ENCODE measurements at places on chromosomes 2 and 18.

DNA sequence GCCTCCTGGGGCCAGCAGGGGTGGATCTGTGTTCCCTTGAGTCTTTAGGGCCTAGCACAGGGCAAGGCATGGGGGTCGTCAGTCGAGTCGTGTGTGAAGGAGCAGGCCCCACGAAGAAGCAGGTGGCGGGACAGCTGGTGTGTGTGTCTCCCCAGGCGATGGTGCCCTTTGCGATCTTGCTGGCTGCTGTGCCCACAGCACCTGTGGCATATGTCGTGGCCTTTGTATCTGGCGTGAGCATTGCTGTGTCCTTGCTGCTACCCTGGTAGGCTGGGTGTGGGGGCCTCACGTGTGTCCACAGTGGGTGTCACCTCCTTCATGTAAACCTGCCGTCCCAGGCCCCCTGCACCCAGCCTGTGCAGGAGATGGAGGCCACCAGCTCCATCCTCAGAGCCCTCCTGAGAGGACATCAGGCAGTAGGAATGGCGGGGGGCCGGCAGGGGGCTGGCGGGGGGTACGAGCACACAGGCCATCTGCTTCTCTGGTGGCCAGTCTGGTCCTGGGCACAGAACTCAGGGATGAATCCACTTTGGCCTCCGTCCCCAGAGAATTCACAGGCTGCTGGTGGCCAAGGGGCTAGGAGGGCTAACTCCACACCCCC, 13.2 kb downstream of the MFSD2B start:
- DNase-seq: no peak

GRCh38 chr2:48414640-48414979, 115.3 kb upstream of the STON1 start:
- no peak for DNase-seq

- no peak for DNase-seq
Measured at GRCh38 chr2:236671896-236672562, 102.4 kb downstream of the ACKR3 start.

DNA sequence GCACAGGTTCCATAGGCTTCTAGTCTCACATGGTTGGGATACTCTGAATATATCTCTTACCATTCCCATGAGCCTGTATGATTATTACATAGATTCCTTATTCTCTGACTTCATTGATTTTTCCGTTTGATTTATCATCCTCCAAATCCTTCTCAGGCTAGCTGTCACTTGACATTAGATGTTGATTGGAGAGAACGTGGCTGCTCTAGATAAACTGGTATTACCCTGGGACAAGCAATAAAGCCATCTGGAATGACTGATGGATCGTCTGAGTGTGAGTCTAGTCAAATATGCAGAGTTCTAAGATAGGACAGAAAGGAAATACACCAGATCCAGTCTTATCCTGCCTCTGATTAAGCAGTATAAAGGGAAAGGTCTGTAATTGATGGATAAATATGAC, 325.6 kb upstream of the EPHA4 start:
- DNase-seq: no peak

DNA sequence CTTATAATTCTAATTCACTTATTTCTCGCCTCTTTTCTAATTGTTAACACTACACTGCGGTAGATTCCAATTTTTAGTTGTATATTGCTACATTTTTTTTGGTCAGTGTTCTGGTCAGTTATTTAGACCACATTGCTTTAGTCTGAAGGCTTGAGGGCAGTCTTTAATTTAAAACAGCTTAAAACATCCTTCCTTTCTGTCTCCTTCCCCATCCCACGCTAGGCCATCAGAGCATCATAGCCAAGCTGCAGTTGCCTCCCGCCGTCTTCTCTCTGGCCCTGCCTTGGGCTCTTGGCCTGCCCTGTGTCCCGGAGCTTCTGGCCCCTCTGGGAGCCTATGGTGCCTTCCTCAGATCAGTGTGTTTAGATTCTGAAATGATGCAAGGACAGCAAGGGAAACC, 52.6 kb upstream of the GLI2 start:
- no peak for DNase-seq

- DNase-seq: no peak
Measured at GRCh38 chr2:26059542-26059941, 25.7 kb downstream of the RAB10 start.

- no peak for DNase-seq
Measured at GRCh38 chr2:71581026-71581425, 127.7 kb downstream of the DYSF start.

DNA sequence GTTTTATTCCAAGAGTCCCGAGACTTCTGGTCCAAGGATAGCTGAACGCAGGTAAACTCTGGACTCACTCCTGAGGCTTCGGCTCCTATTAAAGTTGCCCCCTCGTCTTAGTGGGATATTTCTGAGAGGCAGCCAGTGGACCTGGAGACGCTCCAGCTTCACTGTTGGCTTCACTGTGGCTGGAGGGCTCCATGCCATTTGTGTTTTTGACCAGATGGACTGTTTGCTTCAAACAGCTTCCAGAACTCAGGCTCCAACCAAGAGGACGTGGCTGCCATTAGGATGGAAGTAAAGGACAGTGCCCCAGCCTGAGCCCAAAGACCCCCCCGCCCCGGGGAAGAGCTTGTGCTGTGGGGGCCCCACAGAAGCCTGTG, 94.4 kb upstream of the LDAH start:
- no peak for DNase-seq

DNA sequence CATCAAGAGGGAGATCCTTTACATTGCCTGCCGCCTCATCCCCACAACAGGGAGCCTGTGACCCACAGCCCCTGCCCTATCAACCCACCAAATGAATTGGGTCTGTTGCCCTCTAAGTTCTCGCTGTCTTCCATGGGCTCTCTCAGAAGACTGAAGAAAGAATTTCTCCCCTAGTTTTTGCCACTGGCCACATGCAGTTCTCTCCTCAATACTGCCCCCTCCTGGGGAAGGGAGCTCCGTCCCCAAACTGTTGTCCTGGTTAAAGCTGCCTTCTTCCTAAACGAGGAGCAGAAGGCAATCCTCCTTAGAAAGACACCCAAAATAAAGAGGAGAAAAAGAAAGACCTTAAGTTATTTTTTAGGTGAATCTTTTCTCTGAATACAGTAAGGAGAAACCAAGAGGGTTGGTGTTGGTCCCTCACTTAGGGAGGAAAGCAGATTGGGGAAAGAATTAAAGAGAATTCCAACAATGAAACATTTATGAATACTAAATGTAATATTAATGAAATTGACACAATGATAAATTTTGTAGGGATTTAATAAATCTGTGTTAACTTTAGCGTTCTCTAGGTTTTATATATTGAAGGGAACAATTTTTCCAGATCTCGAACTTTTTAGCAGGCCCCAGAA, 31.1 kb upstream of the SATB2 start:
- no peak for DNase-seq

GRCh38 chr18:13871701-13872100, 43.6 kb downstream of the MC2R start:
- DNase-seq: no peak

DNA sequence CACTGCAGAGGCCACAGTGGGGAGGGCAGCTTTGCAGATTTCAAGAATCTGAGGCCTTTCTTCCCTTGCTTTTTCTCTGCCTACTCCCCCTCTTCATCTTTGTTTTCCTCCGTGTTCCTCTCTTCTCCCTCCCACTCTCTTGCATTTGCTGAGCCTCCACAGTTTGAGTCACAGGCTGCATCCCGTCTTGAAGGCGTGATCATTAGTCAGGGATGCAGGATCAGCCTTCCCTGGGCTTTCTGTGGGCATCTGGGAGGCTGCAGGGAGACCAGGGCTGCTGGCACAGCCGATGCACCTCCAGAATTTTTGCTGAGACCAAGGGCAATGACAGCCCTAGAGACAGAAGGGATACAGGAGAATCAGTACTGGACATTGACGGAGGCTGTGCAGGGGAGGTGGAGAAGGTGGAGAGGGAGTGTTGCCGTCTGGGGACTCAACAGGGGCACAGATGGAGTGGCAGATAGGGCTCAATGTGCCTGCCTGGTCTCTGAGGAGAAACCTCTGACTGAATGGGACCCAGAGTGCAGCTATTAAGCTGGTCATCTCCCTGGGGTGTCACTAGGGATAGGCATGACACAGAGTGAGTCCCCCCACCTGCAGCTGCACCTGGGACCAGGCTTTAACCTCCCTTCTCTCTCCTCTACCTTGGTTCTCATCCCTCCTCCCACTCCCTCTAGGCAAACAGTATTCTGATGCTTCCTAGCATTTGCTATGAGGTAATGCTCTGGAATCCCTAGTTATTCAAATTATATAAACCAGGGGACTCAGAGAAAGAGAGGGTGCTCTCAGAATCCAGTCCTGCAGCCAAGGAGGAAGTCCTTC, 29.0 kb upstream of the DNAJC27 start:
- no peak for DNase-seq

DNA sequence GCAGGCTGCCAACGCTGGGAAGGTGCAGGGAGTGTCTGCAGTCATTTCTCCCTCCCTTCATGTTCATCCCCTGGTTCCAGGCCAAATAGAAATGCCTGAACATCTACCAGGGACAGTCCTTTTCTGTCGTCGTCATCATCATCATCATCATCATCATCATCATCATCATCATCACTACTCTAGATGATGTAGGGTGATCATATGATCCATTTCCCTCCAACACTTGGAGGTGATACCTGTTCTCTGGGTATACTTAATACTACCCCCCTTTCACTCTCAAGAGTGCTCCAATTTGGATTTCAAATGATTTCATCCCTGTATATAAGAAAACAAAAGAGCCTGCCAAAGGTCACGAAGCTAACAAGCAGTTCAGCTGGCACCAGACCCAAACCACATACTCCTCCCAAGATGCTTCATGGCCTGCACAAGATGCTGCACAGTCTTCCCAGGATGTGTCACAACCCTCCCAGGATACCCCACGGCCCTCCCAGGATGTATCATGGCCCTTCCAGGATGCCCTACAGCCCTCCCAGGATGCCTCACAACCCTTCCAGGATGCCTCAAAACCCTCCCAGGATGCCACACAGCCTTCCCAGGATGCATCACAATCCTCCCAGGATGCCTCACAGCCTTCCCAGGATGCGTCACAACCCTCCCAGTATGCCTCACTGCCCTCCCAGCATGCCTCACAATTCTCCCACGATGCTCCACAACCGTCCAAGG, 257.9 kb downstream of the DYSF start:
- no peak for DNase-seq

DNA sequence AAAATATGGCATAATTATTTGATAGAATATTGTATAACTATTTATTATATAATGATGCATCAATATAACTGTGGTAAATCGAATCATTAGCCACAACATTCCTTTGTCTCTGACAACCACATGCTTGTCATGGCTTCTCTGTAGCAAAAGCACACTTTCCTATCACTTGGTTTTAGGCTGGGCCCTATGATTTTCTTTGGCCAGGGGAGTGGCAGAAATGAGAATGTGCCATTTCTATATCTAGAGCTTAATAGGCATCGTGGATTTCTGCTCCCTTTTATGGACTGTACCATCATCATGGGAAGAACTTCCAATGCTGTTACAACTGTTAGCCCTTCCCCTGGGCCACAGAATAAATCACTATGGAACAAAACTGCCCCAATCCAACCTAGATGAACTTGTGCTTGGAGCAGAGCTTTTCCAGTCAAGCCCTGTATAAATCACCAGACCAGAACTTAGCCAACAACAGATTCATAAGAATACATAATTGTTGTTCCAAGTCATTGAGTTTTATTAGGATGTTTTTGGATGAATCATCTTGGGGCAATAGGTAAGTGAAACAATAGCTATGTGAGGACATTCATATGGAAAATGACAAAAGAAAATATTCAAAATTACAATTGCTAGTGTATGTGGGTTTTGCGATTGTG, 715.8 kb downstream of the ERBB4 start:
- DNase-seq: no peak

DNA sequence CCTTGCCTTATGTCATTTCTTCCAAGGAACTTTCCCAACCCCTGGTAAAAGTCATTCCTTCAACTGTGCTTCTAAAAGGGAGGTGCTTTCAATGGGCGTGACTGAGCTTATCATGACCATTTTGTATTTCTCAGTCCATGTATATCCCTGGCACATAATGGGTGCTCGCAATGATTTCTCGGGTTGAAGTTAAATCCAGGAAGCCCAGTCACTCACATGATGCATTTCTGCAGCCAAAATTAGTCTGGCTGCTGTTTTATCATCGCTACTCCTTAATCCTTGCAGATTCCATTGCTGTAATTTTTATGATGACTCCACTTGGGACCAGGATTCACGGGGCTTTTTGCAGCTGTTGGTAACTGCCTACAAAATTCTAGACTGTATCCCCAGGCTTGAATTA, 25.9 kb upstream of the RFX8 start:
- no peak for DNase-seq

DNA sequence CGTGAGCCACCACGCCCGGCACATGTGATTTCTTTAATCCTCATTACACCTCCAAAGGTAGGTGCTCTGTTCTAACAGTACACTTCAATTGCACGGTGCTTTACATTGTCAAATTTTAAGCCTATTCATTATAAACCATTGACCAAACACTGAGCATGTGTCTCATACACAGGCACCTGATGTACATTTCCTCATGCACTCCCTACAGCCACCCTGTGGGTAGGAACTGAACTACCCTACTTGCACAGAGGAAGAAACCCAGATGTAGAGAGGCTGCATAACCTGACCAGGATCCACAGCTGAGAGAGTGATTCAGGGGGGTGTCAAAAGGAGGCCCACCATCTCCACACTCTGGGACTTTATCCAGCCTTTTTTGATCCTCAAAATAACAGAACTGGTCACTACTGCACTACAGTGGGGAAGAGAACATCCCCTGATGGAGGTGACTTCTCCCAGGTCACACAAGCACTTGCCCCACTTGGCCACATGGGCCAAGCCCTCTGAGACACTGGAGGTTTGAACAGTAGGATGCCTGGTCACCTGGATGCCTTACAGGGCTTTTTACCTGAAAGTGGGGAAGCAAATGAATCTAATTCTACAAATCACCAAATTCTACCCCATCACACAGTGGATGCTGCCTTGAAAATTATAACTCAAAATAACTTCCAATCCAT, 6.9 kb upstream of the DPYSL5 start:
- no peak for DNase-seq

- peak; percentile 46 for DNase-seq
Measured at GRCh38 chr18:79903787-79904356, 47.6 kb downstream of the SLC66A2 start.

DNA sequence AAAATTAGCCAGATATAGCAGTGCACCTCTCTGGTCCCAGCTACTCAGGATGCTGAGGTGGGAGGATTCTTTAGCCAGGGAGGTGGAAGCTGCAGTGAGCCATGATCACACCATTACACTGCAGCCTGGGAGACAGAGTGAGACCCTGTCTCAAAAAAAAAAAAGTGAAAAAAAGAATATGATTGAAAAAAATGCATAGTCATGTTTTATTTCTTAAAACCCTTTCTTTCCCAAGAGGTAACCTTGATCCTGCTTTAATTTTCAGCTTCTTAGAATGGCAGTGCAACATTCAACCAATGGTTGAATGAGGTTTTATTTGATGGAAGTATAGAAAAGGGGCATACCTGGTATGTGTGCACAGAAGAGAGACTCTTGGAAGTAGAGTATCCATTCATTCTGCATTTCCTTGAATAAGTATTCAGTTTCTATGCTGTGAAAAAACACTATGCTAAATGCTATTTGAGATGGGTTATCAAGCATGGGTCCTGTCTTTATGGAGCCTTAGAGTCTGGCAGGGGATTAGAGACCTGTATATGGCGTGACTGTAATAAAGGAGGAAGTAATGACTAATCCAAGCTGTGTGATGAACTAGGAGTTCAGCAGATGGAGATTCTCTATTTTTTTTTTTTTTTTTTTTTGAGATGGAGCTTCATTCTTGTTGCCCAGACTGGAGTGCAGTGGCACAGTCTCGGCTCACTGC, 146.3 kb downstream of the WDSUB1 start:
- DNase-seq: no peak

All from RWPE2 (cell line).